ENCODE measurements at places on chromosomes 1 and 21. TPM values are rescaled to one million over a fixed set of nuclear protein-coding genes. Genes with fewer than 3 reads are reported as not detected.

Gene AKNAD1
- total RNA-seq = not detected

Gene NBPF6
- not detected for total RNA-seq

Gene THRAP3
- total RNA-seq = 103 TPM

Gene PRAMEF26
- total RNA-seq = not detected

Gene AJAP1
- total RNA-seq = not detected

Gene AHCYL1
- total RNA-seq = 49.3 TPM

Gene ADGRL2
- 64.5 TPM for total RNA-seq

Gene MYBPH
- total RNA-seq = not detected

Gene TMEM167B
- total RNA-seq = 47.4 TPM

Gene CHD1L
- total RNA-seq = 14.6 TPM

Gene MGST3
- total RNA-seq = 500 TPM

Gene LCE6A
- total RNA-seq = not detected

Gene PGLYRP4
- not detected for total RNA-seq

Gene BEST4
- not detected for total RNA-seq

Gene PPM1J
- total RNA-seq = 8.4 TPM

Gene PRDM2
- 38.8 TPM for total RNA-seq

Gene UBASH3A
- total RNA-seq = 2.4 TPM

Gene TMCC2
- total RNA-seq = 1.8 TPM

Gene SYCP1
- not detected for total RNA-seq

Gene C1orf87
- total RNA-seq = not detected

Gene BACE2
- total RNA-seq = 10.3 TPM

Gene SPRR2A
- total RNA-seq = not detected

Data from heart left ventricle (tissue), 16 donors.